ENCODE measurements at places on chromosomes 3 and 15. TPM values are rescaled to one million over a fixed set of nuclear protein-coding genes. Genes with fewer than 3 reads are reported as not detected.

The MB21D2 gene
- total RNA-seq = 21.6 TPM

The HGD gene
- 0.43 TPM for total RNA-seq

The SCAANT1 gene
- not detected for total RNA-seq

The MUC20 gene
- total RNA-seq = 0.32 TPM

The ARHGEF26 gene
- 1.7 TPM for total RNA-seq

The PLCH1 gene
- 14.2 TPM for total RNA-seq

The GPR149 gene
- not detected for total RNA-seq

The UQCC5 gene
- 7.7 TPM for total RNA-seq

The SNURF gene
- 12.1 TPM for total RNA-seq

The DNAJC19 gene
- 42.3 TPM for total RNA-seq
